ENCODE measurements at places on chromosomes 7 and 10.

DNA sequence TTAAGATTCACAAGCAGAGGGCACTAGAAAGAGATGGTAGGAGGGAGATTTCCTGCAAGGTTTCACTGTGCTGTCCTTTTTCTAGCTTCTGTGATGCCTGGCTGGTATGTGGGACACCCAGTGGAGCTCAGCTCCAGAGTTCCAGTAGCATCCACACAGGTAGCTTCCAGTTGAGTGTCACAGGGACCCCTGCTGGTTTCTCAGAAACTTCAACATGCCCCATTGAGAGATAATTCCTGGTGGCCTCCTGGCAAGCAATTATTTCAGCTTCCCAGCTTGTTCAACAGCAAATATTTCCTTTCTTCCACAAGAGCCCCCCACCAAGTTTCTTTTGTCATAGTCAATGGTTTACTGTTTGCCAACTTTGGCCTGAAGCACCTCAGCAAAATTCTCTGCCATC lies 858.7 kb downstream of the REEP3 start:
- no peak overlapping the region for H3K4me3 ChIP-seq
- no peak overlapping the region for H3K27ac ChIP-seq
- ATAC-seq = no peak
- no peaks in the 10 kb centered on the region for H3K36me3 ChIP-seq

DNA sequence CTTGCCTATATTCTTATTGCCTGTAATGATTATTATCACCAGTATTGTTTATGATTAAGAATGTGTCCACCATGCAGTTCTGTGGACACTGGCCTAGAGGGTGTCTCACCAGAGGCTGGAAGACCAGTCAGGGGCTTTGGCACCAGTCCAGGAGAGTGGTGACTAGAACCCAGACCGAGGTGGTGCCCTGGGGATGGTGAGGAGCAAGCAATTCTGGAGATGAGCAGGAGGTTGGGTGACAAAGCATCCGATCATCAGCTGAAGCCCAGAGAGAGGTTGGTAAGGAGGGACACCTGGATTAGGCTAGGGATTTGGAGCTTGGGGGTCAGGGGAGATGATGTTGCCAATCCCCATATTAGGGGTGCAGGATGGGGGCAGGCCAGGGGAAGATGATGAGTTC lies 124.4 kb downstream of the EMX2 start:
- no peak overlapping the region for H3K4me3 ChIP-seq
- no peaks in the 10 kb centered on the region for H3K27me3 ChIP-seq
- no peaks in the 10 kb centered on the region for H3K4me1 ChIP-seq
- no peaks in the 10 kb centered on the region for H3K36me3 ChIP-seq

GRCh38 chr10:16929069-16929468 lies 111.8 kb upstream of the RSU1 start:
- peaks cover 11% of the 10 kb centered on the region for H3K36me3 ChIP-seq
- ATAC-seq = no peak
- no peak overlapping the region for H3K4me3 ChIP-seq
- H3K27ac ChIP-seq = no peak overlapping the region

DNA sequence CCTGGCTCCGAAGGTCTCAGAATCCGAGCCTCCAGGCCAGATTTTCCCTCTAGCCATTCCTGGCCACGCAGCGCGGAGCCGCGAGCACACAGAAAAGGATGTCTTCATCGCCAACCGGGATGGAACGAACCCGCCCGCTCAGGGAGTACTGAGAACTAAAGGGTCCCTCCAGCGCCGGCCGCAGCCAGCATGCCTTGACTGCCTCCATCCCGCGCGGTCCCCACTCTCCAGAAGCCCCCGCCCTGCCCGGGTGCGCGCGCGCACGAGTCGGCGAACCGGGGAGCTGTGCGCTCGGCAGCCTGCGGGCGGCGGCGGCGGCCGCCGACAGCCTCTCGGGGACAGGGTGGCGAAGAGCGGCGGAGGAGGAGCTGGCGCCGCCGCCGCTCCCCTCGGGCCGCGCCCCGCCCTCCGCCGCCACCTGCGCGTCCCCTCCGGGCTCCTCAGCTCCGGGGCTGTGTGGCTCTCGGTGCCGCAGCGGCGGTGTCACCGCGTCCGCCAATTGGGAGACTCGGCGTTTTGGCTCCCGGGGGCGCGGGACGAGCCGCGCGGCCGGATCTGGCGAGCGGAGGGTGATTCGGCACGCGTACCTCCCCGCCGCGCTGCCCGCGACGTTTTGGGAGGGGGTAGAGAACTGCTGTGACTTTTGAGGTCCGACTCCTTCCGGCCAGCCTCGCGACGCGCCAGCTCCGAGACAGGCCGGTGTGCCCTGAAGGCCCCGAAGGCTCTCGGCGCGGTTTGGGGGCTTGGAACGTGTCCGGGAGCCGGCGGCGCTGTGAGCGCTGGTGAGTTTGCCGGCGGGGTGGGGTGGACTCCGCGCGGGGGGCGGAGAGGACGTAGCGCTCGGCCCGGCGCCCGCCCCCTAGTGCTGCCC lies 453 bp upstream of the GALNT17 start:
- no peak overlapping the region for H3K27ac ChIP-seq
- H3K4me3 ChIP-seq = no peak overlapping the region
- ATAC-seq = no peak
- peaks cover 9% of the 10 kb centered on the region for H3K4me1 ChIP-seq
- H3K36me3 ChIP-seq = no peaks in the 10 kb centered on the region
- H3K27me3 ChIP-seq = peaks cover 36% of the 10 kb centered on the region

- no peak for ATAC-seq
- H3K4me1 ChIP-seq = peaks cover 58% of the 10 kb centered on the region
- no peaks in the 10 kb centered on the region for H3K36me3 ChIP-seq
- peaks cover 18% of the 10 kb centered on the region for H3K27me3 ChIP-seq
Measured at GRCh38 chr7:151014950-151015349, 9.3 kb downstream of the ATG9B start.

DNA sequence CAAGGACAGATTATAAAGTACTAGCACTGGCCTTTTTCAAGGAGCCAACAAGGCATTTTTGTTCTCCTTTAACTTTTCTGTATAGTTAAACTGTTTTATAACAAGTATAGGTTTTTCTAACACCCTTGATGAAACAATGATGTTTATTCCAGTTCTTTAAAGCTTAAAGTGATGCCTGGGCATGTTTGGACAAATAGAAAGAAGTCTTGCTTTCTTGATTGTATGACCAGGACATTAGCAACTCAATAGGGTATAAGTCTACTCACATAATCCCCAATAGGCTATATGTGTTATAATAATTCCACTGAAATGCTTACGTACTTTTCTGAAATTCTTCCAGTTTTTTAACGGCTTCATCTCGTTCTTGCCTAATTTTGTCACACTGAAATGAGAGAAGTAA lies 36.7 kb downstream of the SHTN1 start:
- no peaks in the 10 kb centered on the region for H3K36me3 ChIP-seq
- H3K4me3 ChIP-seq = no peak overlapping the region
- no peak overlapping the region for H3K27ac ChIP-seq
- H3K27me3 ChIP-seq = no peaks in the 10 kb centered on the region
- ATAC-seq = no peak

DNA sequence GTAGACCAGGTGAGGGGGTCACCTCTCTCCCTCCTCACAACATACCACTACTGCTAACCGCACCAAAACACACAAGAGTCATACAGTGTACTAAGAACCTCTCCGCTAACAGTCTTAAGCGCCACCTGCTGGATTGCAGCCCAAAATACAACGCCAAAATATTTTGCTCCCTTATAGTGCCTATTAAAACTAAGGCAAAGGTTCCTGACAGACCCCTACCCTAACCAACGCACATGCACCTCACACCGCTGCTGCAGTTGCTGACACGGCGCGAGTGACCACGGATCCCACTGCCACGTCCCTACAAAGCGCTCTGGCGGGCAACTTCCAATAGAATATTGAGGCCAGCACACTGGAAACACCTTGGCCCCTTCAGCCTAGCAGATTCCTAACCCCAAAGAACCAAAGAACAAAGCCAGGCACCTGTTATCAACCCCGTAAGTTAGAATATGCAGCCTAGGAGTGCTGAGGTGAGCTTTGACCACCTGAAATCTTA lies 563.6 kb upstream of the SEMA3D start:
- H3K36me3 ChIP-seq = no peaks in the 10 kb centered on the region
- H3K4me3 ChIP-seq = no peak overlapping the region
- ATAC-seq = peak; percentile 58
- H3K27me3 ChIP-seq = no peaks in the 10 kb centered on the region
- H3K4me1 ChIP-seq = no peaks in the 10 kb centered on the region

DNA sequence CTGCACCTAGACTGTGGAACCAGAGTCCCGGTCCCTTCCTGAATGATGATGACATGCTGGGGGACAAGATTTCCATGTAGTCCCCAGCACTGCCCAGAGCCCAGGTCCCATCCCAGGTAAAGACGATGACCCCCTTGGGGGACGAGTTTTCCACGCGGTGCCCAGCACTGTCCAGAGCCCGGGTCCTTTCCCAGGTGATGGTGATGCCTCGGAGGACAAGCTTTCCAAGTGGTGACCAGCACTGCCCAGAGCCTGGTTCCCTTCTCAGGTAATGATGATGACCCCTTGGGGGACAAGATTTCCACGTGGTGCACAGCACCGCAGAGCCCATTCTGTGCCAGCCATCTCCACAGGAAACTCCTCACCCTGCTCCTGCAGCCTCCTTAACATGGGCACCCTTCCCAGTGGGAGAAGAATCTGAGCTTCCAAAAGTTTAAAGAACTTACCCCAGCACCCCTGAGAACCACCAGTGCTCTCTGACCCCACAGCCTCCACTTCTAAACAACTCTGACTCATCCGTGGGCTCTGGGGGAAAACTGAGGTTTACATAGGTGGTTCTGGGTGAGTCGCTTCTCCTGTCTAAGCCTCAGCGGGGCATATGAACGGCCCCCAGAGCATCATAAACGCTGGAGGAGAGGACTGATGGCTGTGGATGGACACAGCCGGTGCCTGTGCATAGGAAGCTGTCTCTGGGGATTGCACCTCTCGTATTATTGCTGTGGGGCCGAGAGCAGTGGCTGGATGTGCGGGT lies 233.2 kb downstream of the TCERG1L start:
- no peak overlapping the region for H3K4me3 ChIP-seq
- H3K27ac ChIP-seq = no peak overlapping the region
- peaks cover 11% of the 10 kb centered on the region for H3K27me3 ChIP-seq

All from stimulated activated memory B cell treated with anti-CD40 and anti-IgM and Interleukin-4, amounts not matched to agents 10 μg/mL and 1 μg/mL and 100 μg/mL, for 72 hours (primary cell).